ENCODE measurements at places on chromosomes 12 and 14. TPM values are rescaled to one million over a fixed set of nuclear protein-coding genes. Genes with fewer than 3 reads are reported as not detected.

Gene ING4
- total RNA-seq, result 15.8 TPM

Gene KIAA0586
- total RNA-seq, result 20.9 TPM

Gene AVPR1A
- total RNA-seq, result not detected

Gene KRT83
- total RNA-seq, result not detected

Gene OSBPL8
- 92.0 TPM for total RNA-seq

Gene CPNE6
- not detected for total RNA-seq

Gene MYF6
- total RNA-seq, result not detected

Gene FAM186B
- total RNA-seq, result 0.16 TPM

Gene TTC9
- 4.8 TPM for total RNA-seq

Gene IL31
- total RNA-seq, result 2.5 TPM

Gene NANOG
- total RNA-seq, result not detected

Gene CREBL2
- total RNA-seq, result 17.3 TPM

Gene AQP5
- not detected for total RNA-seq

Gene ADAM21
- total RNA-seq, result not detected

Gene KRT86
- 0.64 TPM for total RNA-seq

Gene ACSM4
- total RNA-seq, result not detected

Gene LRP1-AS
- total RNA-seq, result not detected

Gene LBHD2
- total RNA-seq, result not detected

Gene KLRG1
- total RNA-seq, result 0.71 TPM

Gene ABCD2
- 7.4 TPM for total RNA-seq

Gene RPGRIP1
- not detected for total RNA-seq

Gene DPY19L2
- total RNA-seq, result 0.61 TPM

Gene KRT73
- total RNA-seq, result 0.09 TPM

Gene GPX2
- not detected for total RNA-seq

Gene ANKRD9
- 14.6 TPM for total RNA-seq

Gene ABCC9
- total RNA-seq, result 0.02 TPM

Gene PCED1B
- total RNA-seq, result 55.2 TPM

Gene KRT72
- total RNA-seq, result not detected

Gene ASCL4
- total RNA-seq, result not detected

Gene RASSF9
- total RNA-seq, result not detected

Gene CLEC4A
- 1.5 TPM for total RNA-seq

Gene MAP1LC3B2
- total RNA-seq, result 0.68 TPM

Gene TEX52
- total RNA-seq, result 0.17 TPM

Gene OTX2
- not detected for total RNA-seq

Gene KRT77
- not detected for total RNA-seq

Gene IAPP
- total RNA-seq, result not detected

Gene TBC1D30
- 1.7 TPM for total RNA-seq

Gene RERG
- not detected for total RNA-seq

Gene IFI27
- 67.3 TPM for total RNA-seq

Gene MSI1
- total RNA-seq, result 0.79 TPM

Gene APOF
- not detected for total RNA-seq

Gene CLEC1A
- total RNA-seq, result not detected

Gene PPP4R4
- total RNA-seq, result 3.1 TPM

Gene AQP2
- total RNA-seq, result not detected

Gene WSCD2
- total RNA-seq, result not detected

Gene CAPZA3
- not detected for total RNA-seq

Gene NXPH4
- 0.47 TPM for total RNA-seq

Gene LMO3
- total RNA-seq, result not detected

Gene KRT75
- total RNA-seq, result not detected

Gene ACRBP
- 0.47 TPM for total RNA-seq

Data from activated CD4-positive, alpha-beta T cell treated with anti-CD3 and anti-CD28 coated beads, Interleukin-2, amount 10 ng/mL, durations not matched to agents 24 days and 14 days (primary cell).